ENCODE measurements at places on chromosomes 1 and 21.

DNA sequence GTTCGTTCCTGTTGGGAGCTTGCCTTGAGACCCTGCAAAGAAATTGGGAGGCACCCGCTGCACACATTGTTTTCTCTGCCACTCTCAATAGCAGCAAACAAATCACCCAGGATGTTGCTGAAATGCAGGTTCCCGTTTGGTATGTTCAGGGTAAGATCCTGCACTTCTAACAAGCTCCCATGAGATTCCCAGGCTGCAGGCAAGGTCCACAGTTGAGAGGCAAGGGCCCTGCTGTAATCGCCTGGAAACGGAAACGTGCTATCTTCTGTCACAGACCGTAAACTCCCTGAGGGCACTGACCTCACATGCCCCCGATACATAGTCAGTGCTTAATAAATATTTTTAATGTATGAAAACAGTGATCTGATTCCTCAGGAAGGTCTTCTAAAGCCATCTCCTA is 37.8 kb downstream of the XCL1 start:
- no peak for DNase-seq

- peak; percentile 59 for DNase-seq
Observed at GRCh38 chr21:34986561-34987500, 62.3 kb downstream of the RUNX1 start.

DNA sequence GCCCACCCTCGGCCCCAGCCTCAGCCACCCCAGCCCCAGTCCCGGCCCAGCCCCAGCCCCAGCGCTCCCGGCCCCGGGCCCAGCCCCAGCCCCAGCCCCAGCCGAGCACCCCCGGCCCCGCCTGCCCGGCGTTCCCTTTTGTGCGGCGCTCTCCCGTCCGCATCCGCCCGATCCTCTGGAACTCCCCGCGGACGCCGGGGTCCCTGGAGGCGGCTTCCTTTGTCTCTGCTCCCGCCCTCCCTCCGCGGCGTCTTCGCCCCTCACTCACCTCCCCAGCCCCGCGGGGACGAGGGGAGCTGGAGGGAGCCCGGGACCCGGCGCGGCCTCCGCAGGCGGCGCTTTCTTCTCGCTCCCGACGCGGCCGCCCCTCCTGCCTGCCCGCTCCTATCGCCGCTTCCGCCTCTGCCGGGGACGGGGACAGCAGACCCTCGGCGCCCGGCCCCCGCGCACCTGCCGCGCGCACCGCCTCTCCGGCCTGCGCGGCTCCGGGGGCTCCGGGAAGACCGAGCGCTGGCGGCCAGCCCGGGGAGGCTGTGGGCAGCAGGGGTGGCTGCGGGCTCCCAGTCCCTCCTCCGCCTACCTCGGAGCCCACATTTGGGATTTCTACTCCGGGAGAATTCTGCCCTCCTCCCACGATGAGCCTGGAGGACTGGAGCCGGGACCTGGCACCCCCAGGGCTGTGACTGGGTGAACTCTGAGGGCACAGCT is 14.0 kb downstream of the AGRN start:
- DNase-seq: no peak

DNA sequence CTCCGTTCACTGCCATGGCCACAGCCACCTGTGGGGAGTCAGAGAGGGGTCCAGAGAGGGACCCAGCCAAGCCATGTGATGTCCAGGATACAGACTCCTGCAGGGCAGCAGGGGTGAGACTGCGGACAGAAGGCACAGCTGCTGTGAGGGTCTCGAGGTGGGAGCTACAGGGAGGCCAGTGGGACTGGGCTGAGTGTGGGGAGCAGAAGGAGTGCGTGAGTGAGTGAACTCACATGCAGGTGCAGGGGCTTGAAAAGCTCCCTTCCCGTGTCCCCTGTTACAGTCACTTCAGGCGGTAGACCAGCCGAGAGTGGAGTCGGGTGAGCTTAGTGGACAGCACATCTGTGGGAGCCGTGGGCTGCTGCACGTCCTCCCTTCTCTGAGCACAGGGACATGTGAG is 42.4 kb downstream of the S100B start:
- DNase-seq: no peak

GRCh38 chr1:245880754-245881403 is 626.2 kb downstream of the SMYD3 start:
- DNase-seq: no peak

DNA sequence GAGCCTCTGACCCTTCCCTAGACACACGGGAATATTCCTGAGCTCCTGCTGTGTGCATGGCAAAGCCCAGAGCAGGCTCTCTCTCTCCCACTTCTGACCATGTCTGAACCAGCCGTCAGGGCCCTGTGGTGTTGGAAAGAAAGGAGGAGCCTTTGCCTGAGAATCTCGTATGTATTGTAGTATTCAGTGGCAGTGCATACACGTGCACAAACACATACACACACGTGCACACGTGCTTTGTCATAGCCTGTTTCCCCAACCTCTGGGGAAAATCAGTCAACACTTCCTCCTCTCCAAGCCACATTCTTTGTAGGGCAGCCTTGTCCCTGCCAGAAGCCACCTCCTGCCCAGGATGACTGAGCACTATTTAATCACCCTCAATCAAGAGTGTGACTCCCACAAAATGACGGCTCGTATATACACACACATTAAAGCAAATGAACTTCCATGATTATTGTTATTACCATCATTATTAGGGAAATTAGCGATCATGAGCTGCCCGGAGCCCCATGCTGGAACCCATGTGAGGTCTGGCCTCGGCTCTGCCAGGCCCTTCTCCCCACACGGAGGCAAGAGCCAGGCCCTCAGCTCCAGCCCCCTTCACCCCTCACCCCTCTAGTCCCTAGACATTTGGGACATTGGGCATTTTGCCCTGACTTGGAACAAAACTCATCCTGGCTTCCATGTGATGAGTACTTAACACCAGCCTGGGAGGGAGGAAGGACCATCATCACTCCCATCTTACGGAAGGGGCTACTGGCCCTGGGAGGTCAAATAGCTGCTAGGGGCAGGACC is 331.9 kb downstream of the NPHP4 start:
- DNase-seq: no peak

GRCh38 chr1:85330711-85331290 is 54.4 kb upstream of the BCL10 start:
- DNase-seq: no peak

GRCh38 chr1:76408303-76408702 is 333.8 kb downstream of the ST6GALNAC3 start:
- DNase-seq: no peak

- DNase-seq: no peak
Observed at GRCh38 chr1:19450811-19451515, 34.4 kb downstream of the CAPZB start.

DNA sequence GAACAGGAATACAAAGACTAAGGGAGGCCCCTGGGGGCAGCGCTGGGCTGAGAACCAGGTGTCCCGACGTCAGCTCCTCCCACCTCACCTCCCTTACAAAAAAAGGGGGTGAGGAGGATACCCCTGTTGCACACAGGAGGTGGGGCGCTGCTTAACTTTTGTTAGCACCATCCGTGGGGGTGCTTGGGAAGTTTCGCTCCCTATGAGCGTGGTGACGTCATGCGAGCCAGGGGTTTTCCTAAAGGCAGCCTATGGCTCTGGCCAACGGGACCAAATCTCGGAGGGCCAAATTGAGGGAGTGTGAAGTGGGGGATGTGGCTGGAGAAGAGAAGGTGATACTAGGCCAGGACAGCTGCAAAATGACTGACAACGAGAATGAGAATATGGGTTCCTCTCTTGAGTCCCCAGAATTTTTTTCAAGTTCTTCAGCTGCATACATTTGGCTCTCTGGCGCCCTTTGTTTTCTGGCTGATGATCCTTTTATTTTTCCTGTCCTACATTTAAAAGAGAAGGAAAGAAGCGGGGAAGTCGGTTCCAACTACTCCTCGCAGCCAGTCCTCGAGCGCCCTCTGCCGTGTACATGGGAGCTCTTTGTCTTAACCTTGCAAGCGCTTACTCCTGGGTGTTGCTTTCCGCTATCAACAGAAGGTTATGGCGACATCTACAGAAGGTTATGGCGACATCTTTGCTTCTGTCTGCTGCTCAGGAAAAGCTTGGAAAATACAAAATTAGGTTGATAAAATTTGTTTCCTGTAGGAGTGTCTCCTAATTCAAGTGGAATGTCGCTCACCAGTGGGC is 48.0 kb upstream of the ZC3H11B start:
- DNase-seq: no peak

GRCh38 chr1:229184066-229184465 is 86.8 kb upstream of the RAB4A start:
- no peak for DNase-seq

Data from activated gamma-delta T cell treated with Interleukin-2 at 50 U/mL for 16 hours (primary cell).